ENCODE measurements at places on chromosomes 16 and 17. TPM values are rescaled to one million over a fixed set of nuclear protein-coding genes. Genes with fewer than 3 reads are reported as not detected.

The MEFV gene
- total RNA-seq, result 1.1 TPM

The SLC35G6 gene
- total RNA-seq, result not detected

The GGT6 gene
- 0.14 TPM for total RNA-seq

The ITGA2B gene
- 0.78 TPM for total RNA-seq

The MAF gene
- 19.6 TPM for total RNA-seq

The SCO1 gene
- 30.9 TPM for total RNA-seq

The CRHR1 gene
- total RNA-seq, result not detected

The PMFBP1 gene
- total RNA-seq, result 0.19 TPM

The ACOX1 gene
- 80.9 TPM for total RNA-seq

The ANKRD40CL gene
- total RNA-seq, result not detected

The ZNF624 gene
- total RNA-seq, result 2.0 TPM

The PHLPP2 gene
- 2.1 TPM for total RNA-seq

The MYH13 gene
- total RNA-seq, result not detected

The GPR139 gene
- not detected for total RNA-seq

The HSPB9 gene
- 0.11 TPM for total RNA-seq

The DNAI2 gene
- total RNA-seq, result not detected

The GP1BA gene
- total RNA-seq, result not detected

The ITGAE gene
- 17.6 TPM for total RNA-seq

The TVP23A gene
- total RNA-seq, result 0.41 TPM

The CBX2 gene
- 4.2 TPM for total RNA-seq

The KRT12 gene
- not detected for total RNA-seq

The TP53TG3D gene
- total RNA-seq, result 1.1 TPM

The MT4 gene
- not detected for total RNA-seq

The KLHL10 gene
- total RNA-seq, result not detected

The GLP2R gene
- 0.24 TPM for total RNA-seq

The CMTM3 gene
- total RNA-seq, result 11.8 TPM

Data from Right ventricle myocardium inferior (tissue), 1 donor.